Body of pancreas (tissue), 4 donors: ENCODE measurements at places on chromosomes 1 and 21.

DNA sequence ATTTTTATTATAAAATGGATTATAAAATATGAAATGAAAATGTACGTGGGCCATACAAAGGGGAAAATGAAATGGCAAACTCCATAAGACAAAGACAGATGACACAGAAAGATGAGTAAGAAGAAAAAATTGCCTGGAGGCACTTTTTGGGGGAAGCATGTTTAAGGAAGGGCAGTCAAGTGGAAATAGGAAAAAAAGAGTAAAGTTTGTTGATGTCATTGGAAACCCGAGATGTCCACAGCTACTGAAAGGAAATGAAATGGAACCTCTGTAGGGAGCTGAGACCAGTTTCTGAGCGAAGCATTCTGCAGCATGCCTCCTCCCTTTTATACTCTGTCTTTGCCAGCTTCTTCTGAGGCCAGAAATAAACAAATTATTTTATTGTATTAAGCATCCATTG, 203.4 kb upstream of the UBE2U start:
- no peak for DNase-seq

- DNase-seq: no peak
Observed at GRCh38 chr1:219041141-219041540, 132.5 kb upstream of the LYPLAL1 start.

DNA sequence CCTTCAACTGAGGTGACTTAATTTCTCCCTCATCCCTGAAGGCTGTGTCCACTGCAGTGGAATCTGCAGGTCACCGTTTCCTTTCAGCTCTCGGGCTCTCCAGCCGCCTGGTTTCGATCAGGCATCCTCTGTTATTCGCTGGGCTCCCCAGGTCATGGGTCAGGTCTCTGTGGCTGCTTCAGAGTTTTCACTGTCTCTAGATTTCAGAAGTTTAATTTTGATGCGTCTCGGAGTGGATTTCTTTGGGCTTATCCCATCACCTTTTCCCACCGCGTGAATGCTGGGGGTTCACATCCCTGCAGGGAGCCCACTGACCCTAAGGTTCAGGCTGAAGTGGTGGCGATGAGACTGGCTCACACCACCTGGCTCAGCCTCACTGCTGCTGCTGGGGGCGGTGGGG, 3.3 kb downstream of the ACTRT2 start:
- no peak for DNase-seq

DNA sequence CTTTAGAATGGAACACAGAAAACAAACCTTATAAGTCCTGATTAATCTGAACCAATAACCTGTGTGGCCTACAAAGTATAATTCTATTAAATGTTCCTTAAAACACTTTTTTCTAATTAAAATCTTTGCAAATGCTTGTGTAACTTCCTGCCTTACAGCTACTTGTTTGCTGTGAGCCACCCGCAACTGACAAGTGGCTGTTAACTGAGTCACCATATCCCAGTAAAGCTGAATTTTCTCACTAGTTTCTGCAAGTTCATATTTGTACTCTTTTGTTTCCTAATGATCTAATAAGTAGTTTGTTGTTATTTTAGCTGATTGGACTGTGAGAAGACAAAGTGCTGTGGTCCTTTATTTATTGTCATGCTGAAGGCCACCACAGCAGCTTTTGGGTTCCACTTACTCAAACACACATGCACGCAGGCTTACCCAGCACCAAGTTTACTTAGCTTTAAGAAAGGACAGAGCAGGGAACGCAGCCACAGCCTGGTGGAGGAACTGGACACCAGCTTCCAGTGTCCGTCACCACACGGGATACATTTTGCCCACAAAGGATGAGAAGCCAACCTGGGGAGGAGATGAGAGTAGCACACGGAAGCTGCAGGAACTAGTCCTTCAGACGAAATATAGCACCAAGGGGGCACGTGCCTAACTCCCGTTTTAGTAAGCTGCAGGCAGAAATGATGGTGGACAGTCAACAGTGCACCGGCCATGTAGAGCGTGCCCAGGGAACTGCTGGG, 47.8 kb downstream of the LCA5L start:
- DNase-seq: no peak

- DNase-seq: no peak
Observed at GRCh38 chr21:29667651-29668050, 272.1 kb downstream of the GRIK1 start.
